ENCODE measurements at places on chromosomes 4 and X.

DNA sequence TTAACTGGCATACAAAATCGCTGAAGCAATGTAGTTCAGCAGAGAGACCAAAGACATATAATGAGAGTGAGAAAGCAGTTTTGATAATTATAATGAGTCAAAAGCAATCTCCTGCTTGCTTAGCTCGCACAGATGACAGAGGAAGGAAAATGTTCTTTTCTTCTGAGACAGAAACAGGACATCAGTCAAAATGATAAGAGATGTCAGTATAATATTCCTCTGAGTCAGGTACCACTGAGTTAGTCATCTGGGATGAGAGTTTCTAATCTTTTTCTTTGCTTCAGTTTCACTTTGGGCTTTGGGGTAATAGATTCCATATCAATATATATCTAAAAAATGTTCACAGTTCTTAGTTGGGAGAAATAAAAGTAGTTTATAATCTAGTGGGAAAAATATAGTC, 387.2 kb downstream of the PCDH7 start:
- no peak for DNase-seq

DNA sequence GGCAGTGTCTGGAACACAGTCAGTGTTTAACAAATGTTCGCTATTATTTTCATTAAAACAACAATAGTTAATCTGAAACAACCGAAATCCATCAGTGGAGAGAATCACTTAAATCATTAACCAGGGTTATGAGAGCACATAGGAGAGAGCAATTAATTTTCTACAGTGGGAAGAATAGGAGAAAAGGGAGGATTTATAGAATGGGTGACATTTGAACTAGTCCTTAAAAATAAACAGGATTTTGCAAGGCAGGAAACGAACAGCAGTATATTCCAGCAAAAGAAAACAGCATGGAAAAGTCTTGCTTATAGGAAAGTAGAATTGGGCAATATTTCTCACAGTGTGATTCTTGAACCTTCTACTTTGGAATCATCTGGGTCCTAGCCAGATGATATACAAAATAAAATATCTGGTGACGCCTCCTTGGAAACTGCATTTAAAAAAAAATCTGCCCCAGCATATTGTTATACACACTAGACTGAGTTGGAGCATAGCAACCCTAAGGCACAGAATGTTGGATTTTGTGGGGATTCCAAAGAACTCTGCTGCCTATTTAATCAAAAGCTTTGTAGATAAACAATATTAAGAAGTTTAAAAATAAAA, 56.1 kb downstream of the INTS12 start:
- no peak for DNase-seq

DNA sequence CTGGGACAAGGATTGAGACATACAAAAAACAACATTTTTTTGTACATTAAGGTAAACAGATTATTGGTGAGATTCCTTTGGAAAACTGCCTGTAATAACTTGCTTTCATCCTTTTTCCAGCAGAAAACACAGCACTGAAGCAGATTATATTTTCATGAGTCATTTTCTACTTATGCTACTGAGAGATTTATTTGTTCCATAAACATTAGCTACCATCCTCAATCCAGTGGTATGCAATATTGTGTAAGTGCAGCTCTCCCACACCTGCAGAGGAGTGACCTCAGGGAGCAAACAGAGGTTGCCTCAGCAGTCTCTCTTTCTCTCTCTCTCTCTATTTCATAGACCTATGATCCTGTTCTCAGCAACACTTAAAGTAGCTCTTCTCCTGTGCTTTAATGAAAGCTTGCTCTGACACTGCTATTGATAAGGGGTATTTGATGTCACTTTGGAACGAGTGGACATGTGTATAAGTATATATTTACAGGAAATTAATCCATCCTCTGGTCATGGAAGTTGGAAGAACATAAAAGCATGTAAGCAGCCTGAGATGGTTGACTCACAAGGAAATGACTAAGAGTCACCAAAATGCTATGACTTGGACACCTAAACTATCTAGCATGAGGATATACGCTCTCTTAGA, 163.7 kb upstream of the SPANXC start:
- no peak for DNase-seq

DNA sequence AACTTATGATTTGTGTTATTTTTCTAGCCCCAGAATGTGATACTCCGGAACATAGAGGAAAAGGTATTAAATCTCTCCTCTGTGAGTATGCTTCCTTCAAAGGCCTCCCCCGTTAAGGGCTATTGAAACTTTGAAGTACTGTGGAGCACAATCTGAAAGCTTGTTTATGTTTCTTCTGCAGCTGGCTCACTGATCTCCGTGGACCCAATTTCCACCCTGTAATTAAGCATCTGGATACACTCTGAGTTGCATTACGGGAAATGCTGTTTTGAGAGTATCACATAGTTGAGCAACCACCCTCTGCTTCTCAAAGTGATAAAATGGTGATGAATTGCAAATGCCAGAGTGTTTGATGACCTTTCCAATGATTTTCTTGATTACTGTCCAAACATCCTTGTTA, 296.8 kb upstream of the PABPC5 start:
- DNase-seq = peak; percentile 26

GRCh38 chr4:74364256-74364651, 691 bp upstream of the EREG start:
- no peak for DNase-seq

- DNase-seq = no peak
These were observed 62.4 kb downstream of the TMEM165 start for GRCh38 chr4:55458164-55458563.

GRCh38 chr4:180423712-180424057, 1819.5 kb upstream of the TENM3 start:
- no peak for DNase-seq

DNA sequence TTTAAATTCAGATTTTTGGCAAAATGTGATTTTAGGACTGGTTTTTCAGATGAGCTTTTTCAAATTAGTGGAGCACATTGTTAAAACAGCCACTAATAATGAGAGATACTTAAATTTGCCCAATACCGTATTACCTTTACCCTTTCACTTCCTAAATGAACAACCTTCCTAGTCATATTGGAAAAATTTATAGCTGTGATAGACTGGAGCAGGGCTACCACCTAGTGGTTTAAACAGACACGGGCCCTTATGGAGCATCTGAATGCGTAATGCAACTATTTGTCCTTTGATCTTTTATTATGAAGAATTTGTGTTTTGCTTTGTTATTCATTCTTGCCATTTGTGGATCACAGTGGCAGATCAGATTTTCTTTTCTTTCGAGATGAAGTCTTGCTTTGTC, 72.7 kb downstream of the KDM6A start:
- DNase-seq = no peak

DNA sequence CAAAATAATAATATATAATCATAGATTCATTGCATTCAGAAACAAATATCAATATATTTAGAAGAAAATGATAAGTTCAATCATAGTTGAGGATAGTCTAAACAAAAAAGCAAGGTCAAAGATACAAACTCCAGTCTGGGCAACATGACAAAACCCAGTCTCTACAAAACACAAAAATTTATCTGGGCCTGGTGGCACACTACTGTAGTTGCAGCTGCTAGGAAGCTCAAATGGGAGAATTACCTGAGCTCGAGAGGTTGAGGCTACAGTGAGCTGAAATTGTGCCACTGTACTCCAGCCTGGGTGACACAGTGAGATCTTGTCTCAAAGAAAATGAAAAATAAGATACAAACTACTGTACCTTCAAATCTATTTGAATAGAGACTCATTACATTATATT, 52.7 kb upstream of the ANXA10 start:
- DNase-seq = no peak

DNA sequence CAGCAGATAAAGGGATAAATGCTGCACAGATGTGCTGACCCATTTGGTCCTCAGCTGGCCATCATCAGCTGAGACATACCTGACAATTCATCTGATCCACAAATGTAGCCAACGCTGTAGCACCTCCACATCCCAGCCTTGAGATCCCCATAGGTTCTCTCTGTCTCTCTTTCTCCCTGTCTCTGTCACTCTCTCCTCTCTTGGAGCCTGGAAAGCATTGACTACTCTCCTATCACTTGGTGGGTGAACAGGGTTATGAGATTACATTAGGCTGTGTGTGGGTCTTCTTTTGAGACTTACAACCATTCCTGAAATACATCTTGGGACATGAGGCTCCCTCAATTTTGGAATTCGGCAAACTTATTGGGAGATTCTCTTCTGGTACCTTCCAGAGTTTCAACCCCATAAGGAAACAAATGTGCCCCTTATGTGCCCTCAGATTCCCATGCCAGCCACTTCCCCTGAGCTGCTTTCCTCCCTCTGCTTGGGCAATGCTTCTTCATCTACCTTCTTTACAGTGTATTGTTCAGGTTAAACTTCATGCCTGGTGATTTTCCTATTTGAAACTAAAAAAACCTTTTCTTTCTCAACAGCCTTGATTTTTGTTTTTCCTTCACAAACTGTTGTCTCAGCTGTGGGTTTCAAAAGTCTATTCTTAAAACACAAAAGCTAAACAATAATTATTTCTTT, 29.1 kb upstream of the FGF2 start:
- no peak for DNase-seq

DNA sequence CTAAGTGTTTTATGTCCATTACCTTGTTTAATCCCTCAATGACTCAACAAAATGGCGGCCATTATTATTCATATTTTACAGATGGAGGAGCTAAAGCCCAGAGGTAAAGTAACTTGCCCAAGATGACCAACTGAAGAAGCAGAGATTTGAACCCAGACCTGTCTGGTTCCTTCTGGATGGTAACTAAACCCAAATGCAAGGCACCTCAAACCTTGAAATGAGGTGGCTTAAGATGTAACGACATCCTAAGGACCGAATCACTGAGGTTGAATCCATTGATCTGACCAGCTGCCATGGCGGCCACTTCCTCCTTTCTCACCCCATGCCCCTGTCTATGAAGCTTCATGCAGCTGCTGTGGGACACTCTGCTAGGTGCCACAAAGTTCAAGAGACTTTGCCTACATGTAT, 932 bp downstream of the TLR10 start:
- no peak for DNase-seq

DNA sequence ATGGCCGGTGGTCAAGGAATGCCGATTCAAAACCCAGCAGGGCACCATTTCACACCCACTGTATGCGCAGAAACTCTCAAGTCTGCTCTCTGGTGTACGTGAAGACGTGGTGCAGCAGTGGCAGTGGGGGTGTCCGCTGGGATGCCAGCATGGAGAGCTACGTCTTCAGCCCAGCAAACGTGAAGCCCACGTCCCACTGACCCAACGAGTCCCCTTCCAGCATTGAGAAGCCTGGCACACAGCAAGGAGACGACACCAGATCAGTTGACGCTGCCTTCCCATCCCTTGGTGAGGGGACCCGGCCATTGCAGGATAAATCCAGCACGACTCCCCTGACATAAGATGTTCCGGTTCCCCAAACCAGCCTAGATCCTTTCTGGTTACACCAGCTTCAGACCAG, 2.2 kb upstream of the PLXNB3 start:
- no peak for DNase-seq

DNA sequence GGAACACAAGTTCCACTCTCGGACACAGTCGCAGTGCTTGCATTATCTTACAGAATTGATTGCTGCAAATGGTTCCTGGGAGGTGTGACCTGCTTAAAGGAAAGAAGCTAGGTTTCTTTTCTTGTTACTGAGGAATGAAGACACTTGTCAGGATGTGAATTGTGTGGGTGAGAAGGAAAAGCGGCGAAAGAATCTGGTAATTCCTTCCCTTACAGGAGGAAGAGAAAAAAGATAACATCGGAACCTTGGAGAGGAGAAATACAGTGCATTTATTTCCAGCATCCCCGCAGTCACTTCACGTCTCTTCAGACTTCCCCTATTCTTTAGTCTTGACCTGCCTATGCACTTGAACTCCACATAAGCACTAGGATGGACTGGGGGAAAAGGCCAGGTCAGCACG, 389 bp upstream of the CCSER1 start:
- DNase-seq = no peak

- no peak for DNase-seq
These were observed 28.3 kb upstream of the ALG13 start for GRCh38 chrX:111652719-111653118.

- DNase-seq = no peak
These were observed 37.5 kb downstream of the USP9X start for GRCh38 chrX:41122664-41123257.

Measured in right renal pelvis (tissue), 4 donors.